Right lobe of liver (tissue), 6 donors: ENCODE measurements at places on chromosomes 16 and 17.
A peak's percentile ranks its signal among the peaks of the same experiment; 100 is the strongest.

DNA sequence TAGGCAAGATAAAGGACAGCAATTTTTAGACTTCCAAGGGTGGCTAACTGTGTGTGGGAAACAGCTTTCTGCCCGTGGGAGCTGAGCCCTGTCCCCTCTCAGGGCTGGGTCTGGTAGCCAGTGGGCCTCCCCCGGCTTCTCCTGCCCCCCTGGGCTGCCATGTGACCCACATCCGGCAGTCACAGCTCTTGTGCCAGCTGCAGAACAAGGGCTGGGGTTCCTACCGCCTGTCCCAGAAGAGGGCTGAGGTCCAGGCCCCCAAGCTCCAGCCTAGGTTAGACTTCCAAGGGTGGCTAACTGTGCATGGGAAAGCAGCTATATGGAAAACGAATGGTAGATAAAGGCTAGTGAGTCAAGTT is 6.1 kb downstream of the GAST start:
- no peaks in the 10 kb centered on the region for H3K27me3 ChIP-seq
- H3K4me3 ChIP-seq, result no peak overlapping the region
- H3K4me1 ChIP-seq, result no peaks in the 10 kb centered on the region
- no peak for DNase-seq
- H3K36me3 ChIP-seq, result no peaks in the 10 kb centered on the region

DNA sequence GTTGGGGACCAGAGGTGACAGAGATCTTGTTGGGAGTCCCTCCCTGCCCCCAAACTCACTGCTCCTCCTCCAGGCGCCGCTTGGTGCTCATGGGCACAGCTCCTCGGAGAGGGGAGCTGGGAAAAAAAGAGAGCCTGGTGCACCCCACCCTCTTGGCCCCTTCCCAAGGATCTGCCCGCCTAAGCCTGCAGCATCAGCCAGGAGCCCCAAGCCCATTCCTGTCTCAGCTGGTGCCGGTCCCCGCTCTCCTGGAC is 400 bp downstream of the HCFC1R1 start:
- H3K27me3 ChIP-seq, result no peaks in the 10 kb centered on the region
- H3K36me3 ChIP-seq, result no peaks in the 10 kb centered on the region
- DNase-seq, result peak; percentile 76
- H3K4me3 ChIP-seq, result peak overlapping the region; percentile 59
- peak overlapping the region; percentile 91 for H3K27ac ChIP-seq

- H3K36me3 ChIP-seq, result no peaks in the 10 kb centered on the region
- no peak for DNase-seq
These were observed 410.4 kb upstream of the MON1B start for GRCh38 chr16:76780556-76780955.

GRCh38 chr17:63998721-63999679 is 849 bp downstream of the PRR29 start:
- H3K27me3 ChIP-seq, result no peaks in the 10 kb centered on the region
- no peaks in the 10 kb centered on the region for H3K36me3 ChIP-seq
- no peak overlapping the region for H3K27ac ChIP-seq
- no peaks in the 10 kb centered on the region for H3K4me1 ChIP-seq
- H3K4me3 ChIP-seq, result peak overlapping the region; percentile 45

GRCh38 chr16:10918294-10919002 is 23.8 kb downstream of the DEXI start:
- peak; percentile 94 for DNase-seq
- no peak overlapping the region for H3K27ac ChIP-seq
- H3K4me3 ChIP-seq, result peak overlapping the region; percentile 10
